OCI-LY7 (cell line): ENCODE measurements at places on chromosomes 2 and 18.

DNA sequence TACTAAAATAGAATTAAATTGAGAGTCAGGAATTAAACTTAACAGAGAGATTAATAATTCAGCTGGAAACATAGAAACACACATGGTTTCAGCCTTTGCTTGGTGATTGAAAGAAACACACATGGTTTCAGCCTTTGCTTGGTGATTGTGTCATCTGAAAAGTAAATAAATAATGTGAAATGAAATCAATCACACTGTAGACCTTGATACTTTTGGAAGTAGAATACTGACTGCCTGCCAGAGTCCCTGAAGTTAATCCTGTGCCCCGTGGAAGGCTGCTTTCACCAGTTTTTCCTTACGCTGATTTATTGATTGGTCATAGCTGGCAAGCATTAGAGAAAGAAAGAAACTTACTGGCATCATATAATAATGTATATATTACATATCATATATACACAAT lies 1252.7 kb upstream of the FAM98A start:
- no peak for DNase-seq

GRCh38 chr2:151830961-151831360 lies 2.7 kb upstream of the ARL5A start:
- no peak for DNase-seq

GRCh38 chr2:48540237-48540935 lies 10.4 kb downstream of the STON1 start:
- DNase-seq, result no peak

- no peak for DNase-seq
Measured at GRCh38 chr2:67321588-67321903, 75.6 kb upstream of the ETAA1 start.

DNA sequence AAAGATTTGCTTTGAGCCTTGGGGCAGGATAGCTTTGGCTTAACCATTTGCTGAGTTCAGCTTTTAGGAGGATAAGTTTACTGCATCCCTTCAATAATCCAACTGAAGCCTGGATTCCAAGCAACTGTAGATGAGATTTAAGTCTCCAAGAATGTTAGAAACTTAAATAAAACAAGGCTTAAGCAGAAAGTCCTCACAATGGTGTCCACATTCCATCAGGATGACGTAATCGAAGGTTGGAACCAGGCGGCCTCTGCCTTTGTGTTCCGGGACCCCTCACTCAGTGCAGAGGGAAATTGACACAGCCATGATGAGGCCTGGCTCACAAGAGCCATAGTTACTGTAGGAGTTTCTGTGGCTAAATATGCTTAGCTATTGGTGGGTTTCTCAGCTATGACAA lies 260.4 kb downstream of the LPIN1 start:
- no peak for DNase-seq
